ENCODE measurements at places on chromosomes 3 and 15.

DNA sequence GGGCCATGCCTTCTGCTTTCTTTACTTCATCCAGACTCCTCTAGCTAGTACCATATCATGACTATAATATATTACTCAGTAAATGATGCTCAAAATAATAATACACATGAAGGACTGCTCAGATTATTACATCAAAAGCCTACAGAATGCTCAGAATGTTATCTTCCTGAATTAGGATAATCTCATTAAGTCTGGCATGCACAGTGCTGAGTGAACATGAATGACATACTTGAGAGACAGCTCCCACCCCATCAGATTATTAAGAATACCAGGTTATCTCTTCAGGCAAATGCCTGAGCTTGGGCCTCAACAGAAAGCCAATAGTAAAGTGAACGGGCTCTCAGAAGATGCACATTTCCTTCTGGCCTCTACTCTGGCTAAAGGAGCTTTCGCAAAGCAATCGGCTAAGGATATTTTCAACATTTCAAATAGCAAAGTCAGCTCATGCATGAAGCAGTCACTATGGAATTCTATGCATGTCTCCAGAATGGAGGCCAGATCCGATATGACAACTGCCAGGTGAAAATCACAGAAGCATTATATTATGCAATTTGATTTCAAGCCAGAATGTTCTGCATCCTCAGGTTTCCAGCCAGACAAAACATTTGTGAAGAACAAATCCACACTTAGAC lies 122.6 kb downstream of the KCNMB2 start:
- no peak for DNase-seq

- DNase-seq: no peak
Observed at GRCh38 chr3:111548092-111548491, 6.1 kb downstream of the CD96 start.

DNA sequence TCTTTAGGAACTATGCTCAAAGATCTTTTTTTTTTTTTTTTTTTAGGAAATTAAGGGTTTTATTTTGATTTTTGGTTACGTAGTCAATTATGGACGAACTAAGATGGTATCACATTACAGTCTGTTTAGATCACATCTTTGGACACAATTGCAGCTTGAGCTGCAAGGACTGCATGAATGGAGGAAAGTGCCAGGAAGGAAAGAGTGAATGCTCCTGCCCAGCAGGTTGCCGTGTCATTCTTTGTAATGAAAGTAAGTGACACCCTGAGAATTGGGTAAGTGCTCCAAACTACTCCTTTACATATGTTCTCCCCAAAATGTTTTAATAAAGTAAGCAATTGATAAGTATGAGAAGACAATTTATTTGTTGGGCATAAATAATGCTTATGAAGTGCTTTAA lies 716.5 kb upstream of the GOLIM4 start:
- DNase-seq: peak; percentile 9

- no peak for DNase-seq
Observed at GRCh38 chr3:143586576-143586975, 261.7 kb downstream of the SLC9A9 start.

DNA sequence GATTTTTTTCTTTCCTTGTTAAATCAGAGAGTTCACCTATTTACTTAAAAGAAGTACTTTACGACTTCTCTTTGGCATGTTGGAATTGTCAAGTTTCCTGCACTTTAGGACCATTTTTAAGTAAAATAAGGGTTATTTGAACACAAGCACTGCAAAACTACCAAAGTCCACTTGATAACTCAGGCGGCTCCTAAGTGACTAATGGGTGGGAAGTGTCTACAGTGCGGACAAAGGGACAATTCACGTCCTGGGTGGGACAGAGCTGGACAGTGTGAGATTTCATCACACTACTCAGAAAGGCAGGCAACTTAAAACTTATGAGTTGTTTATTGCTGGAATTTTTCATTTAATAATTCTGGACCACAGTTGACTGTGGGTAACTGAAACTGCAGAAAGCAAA lies 590.2 kb upstream of the UBE2E2 start:
- DNase-seq: no peak

DNA sequence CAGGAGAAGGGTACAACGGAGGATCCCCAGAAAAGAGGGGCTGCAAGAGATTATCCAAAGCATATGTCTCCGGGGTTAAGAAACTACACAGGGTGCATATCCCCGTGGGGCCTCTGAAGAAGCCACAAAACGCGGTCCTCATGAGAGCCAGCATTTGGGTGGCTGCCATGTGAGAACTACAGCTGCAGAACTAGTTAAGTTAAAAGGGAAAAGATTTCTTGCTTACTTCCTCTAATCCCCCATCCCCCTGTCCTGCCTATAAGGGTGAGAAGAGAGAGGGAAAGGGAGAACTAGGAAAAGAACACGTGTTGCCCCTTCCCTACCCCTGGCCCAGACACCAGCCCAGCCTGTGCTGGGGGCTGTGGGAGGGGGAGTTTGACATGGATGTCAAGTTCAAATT lies 70.4 kb upstream of the PCSK6 start:
- DNase-seq: no peak

DNA sequence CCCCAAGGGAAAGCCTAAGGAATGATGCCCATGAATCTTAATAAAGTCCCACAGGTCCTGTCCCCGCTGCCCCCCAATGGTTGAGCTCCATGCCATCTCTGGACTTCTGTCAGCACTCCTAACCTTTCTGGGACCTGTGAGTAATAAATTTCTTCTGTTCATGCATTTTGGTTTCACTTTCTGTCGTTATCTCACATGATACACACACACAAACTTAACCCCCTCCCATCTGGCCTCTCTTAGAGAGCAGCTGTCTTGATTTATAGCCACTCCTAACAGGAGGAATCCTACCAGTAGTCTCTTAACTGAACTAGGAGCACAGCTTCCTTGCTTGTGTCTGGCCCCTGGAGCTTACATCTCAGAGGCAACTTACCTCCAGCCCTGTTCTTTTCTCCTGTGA lies 82.7 kb upstream of the SELENOK start:
- DNase-seq: peak; percentile 7

DNA sequence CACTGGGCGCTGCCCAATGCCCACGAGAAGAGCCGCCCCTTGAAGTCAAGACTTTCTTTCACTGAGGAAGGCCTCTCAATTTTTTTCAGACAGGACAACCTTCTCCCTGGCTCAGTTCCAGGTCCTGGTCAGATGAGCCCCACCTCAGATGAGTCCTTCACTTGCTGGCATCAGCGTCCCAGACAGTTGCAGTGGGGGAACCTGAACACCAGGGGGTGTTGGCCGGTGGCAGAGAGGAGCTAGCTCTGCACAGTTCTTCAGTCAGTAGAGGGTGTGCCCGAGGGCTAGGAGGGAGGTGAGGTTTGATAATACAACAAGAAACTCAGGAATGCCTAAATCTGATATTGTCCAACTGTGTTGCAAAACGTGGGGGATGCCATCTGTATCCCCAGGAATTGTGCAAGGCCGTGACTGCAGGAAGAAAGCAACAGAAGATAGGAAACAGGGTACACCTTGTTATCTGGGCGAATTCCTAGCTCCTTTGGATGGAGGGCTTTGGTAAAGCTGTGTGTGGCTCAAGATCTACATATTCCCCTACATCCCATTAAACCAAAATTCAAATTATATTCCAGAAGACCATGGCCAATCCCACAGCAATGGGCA lies 34.3 kb downstream of the CCR3 start:
- DNase-seq: peak; percentile 21

- peak; percentile 75 for DNase-seq
Observed at GRCh38 chr3:99534951-99535704, 103.3 kb upstream of the COL8A1 start.

GRCh38 chr15:90322538-90322937 lies 29.5 kb upstream of the ZNF774 start:
- no peak for DNase-seq

- DNase-seq: no peak
Observed at GRCh38 chr3:179410331-179410730, 40.9 kb downstream of the GNB4 start.

DNA sequence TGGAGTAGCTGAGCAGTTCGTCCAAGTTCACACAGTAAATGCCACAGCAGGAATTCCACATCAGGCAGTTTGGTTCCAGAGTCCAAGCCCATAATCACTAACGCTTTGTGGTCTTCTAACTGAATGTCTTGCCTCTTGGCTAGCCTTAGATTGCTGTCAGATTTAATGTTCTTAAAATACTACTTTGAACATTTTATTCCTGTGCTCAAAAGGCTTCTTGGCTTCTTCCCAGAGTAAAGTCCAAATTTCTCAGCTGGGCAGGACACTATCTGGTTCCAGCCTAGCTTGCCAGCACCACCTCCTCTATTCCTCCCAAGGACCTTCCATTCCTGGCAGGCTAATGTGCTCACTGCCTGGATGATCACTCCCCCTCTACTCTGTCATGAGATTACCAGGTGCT lies 256.9 kb downstream of the SQOR start:
- no peak for DNase-seq

DNA sequence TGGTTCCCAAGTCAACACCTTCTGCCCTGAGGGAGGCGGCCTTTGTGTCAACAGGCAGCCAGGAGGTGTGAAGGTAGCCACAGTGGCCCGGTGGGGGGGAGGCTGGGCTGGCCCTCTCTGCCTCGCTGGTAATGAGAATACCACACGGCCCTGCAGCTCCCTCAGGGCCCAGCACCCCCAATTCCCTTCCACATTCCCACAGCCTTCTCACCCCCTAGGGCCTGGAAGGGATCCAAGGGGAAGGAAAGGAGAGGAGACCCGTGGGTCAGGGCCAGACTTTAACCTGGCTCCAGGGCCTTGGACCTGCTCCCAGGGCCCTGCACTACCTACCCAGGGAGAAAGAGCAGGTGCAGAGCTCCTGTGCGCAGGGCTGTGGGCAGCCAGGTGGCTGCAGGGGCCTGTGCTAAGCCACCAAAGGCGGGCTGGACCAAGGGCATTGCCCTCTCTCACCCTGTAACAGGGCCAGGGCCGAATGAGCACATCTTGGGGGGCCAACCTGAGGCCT lies 8.7 kb upstream of the MESP2 start:
- DNase-seq: no peak

GRCh38 chr15:83858820-83859505 lies 205.0 kb downstream of the ADAMTSL3 start:
- no peak for DNase-seq

- DNase-seq: no peak
Observed at GRCh38 chr15:96398776-96399175, 68.3 kb downstream of the NR2F2 start.

DNA sequence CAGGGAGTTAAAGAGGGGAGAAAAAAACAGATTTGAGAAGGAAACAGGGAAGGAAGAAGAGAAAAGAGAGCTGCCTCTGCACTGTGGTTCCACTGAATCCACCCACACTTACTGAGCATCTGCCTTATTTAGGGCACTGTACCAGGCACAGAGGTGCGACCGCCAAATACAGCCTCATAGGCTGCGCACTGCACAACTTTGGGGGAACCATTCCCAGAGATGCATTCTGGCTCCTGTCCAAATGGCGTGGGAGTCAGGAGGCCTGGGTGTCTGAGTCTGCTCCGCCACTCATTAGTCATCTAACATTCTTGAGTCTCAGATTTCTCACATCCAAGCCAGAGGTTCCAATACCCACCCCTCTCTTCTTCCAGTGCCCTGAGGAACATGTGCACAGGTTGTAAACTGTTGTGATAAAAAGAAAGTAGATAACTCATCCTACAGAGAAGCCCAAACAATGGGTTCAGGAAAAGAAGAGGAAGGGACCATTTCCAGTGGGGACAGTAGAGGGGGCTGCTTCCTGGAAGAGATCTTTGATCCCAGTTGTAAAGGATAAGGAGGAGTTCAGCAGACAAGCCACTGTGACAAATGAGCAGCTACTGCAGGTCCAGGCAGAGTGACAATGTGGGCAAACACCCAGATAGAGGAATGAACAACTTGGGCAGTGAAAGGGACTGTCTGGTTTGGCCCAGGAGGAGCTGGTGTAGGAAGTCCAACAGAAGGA lies 254.6 kb downstream of the UACA start:
- peak; percentile 92 for DNase-seq

GRCh38 chr15:65344914-65345275 lies 32.9 kb downstream of the IGDCC3 start:
- DNase-seq: no peak

DNA sequence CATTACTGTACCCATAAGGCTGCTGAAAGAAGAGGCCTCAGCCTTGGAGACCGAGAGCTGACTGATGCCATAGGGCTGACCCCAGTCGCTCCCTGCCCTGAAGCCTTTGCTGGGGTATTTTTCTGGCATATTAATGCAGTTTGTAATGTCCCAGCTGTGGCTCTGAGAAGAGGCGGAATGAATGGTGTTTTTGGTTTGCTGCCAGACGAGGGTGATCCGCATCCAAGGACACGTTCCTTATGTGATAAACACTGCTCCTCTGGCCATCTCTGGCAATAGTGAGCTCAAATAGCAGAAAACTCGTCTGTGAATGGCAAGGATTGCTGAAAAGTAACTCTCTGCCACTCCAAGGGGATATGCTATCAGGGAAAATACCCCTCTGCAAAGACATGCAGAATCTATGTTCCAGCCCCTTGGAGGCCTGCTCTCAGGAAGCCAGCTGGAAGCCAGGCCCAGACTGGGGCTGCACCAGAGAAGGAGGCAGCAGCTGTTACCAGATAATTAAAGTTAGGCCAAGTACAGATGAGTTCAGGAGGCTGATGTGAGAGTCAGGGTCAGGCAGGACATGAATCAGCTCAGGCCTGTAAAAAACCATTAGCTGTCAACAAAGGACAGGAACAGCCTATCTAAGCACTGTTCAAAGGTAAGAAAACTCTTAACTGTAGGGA lies 28.9 kb upstream of the KLHL6 start:
- no peak for DNase-seq

DNA sequence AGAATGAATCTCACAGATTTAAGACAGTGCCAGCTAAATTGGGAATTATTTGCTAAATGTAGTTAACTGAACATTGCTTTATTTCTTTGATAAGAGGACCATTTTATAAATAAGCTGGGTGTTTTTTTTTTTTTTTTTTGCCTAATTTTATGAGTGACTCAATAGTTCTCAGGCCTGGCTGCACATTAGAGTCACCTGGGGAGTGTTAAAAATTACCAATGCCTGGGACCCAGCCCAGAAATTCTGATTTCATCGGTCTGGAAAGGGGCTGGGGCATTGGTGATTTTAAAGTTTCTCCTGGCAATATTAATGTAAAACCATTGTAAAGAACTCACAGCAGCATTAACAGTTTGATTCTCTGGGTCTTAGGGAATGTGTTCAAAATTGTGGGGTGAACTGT lies 51.2 kb upstream of the PHLDB2 start:
- no peak for DNase-seq

GRCh38 chr15:55897560-55898336 lies 95.7 kb downstream of the NEDD4 start:
- DNase-seq: peak; percentile 79

GRCh38 chr15:99250001-99250400 lies 620 bp upstream of the TTC23 start:
- no peak for DNase-seq

DNA sequence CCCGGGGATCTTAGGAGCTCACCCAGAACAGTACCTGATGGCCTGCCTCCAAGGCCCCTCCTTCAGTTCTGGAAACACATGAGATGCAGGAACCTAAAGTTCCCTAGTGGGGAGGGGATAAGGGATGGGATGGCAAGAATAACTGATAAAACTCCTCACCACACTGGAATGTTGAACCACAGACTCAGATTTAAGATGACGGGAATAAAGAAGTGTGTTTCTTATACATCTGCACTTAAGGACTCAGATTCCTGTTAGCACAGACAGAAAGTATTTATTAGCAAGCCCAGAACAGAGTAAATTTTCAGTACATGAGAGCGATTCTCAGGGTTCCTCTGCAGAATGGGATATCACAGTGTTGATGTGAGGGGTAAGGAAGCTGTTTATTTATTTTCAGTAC lies 245.2 kb downstream of the TLE3 start:
- DNase-seq: peak; percentile 29

- no peak for DNase-seq
Observed at GRCh38 chr15:57223345-57223744, 153.0 kb upstream of the CGNL1 start.

GRCh38 chr15:63221346-63221745 lies 31.9 kb downstream of the RAB8B start:
- no peak for DNase-seq

- no peak for DNase-seq
Observed at GRCh38 chr3:79012530-79012913, 755.3 kb downstream of the ROBO1 start.
